ENCODE measurements at places on chromosomes 6 and 20.

DNA sequence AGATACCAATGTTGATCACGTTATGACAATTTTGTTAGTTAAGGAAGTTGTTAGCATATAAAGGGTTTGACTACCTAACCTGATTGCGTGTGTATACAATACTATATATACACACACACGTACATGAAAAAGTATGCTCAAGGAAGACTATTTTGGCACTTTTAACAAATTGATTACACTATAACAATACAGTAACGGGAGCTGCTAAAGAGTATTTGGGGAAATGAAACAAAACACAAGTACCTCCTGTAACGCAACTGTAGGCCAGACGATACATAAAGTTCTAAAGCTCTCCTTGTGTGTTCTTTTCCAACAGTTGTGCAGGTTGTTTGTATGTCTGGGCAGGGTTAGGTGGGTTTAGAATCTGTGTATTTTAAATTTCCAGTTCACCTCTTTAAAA lies 98.7 kb downstream of the PLEKHG1 start:
- DNase-seq = no peak

DNA sequence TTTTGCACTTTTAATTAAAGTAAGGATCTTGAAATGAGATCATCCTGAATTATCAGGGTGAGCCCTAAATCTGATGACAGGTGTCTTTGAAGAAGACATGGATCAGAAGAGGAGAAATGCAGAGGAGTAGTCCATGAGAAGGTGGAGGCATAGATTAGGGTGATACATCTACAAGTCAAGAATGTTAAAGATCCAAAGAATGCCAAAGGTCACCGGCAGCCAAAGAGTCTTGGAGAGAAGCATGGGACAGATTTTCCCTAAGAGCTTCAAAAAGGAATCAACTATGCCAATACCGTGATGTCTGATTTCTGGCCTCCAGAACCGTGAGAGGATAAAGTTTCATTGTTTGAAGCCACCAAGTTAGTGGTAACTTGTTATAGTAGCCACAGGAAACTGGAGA lies 59.0 kb upstream of the THEMIS start:
- DNase-seq = no peak

DNA sequence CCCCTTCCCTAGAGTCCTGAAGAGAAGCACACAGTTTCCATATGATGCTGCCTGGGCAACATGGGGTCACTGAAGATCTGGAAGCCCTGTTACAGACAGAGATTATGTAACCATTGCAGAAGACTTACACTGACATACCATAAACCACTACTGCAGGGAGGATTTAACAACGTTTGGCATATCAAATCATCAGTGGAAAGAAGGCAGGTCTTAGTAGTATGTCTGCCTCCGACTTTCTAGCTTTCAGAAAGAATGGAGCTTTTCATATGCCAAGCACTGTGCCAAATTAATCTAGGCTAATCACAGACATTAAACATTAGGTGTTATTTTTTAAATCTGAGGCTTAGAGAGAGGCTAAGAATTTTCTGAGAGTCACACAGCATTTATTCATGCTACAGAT lies 144.3 kb downstream of the ADGRB3 start:
- DNase-seq = no peak

- no peak for DNase-seq
Observed at GRCh38 chr6:111890988-111891387, 17.7 kb upstream of the FYN start.

GRCh38 chr20:11721411-11721810 lies 196.3 kb upstream of the BTBD3 start:
- DNase-seq = no peak

Data from T-helper 17 cell (primary cell).